DMS 273 treated with DMSO at 0.1 percent for 48 hours (cell line): ENCODE measurements at places on chromosomes 4 and X.

DNA sequence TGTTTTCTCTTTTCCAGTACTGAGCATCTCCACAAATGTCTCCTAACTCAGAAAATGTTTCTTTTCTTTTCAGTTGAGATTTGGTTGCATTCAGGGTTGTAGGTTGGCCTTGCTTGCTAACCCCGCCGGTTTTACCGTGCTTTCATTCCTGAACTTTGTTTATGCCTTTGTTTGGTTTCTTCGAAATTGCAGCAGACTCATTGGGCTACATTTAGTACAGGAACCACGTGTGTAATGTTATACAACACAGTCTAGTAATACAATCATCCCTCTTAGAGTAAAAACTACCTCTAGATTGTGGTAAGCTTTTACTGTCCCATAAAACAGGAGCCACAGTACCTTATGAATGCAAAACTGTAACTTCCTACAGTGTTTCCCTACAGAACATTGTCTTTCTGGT, 57.9 kb downstream of the CCKAR start:
- DNase-seq = no peak

DNA sequence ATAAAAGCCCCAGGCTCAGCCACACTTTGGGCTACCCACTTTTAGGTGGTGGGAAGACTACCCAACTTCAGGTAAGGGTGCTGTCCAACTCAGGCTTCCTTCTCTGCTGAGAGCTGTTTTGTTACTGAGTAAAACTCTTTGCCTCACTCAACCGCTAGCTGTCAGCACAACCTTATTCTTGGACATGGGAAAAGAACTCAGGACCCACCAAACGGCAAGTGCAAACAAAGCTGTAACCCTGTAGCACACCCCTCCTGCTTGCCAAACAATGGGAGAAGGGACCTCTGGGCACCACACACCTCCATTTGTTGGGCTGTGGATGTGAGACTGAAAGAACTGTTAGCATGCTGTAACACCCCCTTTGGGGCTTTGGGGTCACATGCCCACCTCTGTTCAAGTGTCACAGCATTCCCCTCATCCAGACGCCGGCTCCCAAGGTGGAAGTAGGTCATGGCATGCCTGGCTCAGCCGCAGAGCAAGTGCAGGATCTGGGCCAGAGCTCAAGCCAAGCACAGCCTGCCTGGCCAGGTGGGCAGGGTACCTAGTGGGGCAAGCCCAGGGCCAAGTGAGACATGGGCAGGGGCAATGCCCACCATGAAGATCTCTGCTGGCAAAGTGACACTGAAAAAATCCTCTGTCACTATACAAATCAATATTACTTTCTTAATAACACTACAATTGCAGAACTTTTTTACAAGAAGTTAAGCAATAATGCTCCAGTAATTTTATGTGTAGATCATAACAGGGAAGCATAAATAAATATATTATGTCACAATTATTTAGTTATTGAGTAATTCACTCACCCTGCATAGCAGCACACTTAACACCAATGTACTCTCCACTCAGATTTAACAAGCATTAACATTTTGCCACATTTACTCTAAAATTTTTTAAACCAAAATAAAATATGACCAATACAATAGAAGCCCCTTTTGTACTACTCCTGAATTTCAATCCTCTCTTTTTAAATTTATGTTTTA, 107.2 kb downstream of the TBCK start:
- DNase-seq = no peak

GRCh38 chrX:129472116-129472515, 51.2 kb downstream of the SMARCA1 start:
- no peak for DNase-seq

- DNase-seq = no peak
Observed at GRCh38 chr4:105951198-105951597, 55.9 kb downstream of the NPNT start.

DNA sequence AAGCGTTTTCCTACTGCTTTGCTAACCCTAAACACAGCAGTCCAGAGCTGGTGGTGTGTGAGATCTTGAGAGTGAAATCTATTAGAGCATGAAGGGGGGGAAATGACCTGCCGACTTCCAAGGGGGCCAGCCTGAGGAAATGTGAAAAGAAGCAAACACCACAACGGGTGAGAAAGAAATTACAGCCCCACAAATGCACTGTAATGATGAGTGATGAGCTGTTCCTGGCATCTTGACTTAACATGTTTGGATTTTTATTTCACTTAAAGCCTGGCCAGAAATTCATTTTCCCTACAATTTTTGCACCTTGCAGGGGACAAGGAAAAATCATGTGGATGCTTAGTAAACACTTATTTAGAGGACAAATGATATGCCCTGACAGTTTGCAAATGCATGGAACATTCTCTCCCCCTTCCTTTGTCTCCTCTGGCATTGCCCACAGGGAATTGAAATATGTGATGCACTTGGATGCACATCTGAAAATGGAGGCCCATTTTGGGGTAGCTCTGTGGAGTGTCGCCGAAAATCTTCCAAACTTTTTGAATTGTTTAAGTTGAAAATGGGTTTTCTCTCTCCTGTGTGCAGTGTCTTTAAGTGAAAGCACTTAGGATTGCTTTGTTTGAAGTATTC, 84.3 kb upstream of the TMEM150C start:
- DNase-seq = no peak

GRCh38 chr4:101855239-101855638, 64.7 kb downstream of the BANK1 start:
- DNase-seq = no peak

GRCh38 chr4:83067058-83067639, 32.2 kb downstream of the COPS4 start:
- no peak for DNase-seq

DNA sequence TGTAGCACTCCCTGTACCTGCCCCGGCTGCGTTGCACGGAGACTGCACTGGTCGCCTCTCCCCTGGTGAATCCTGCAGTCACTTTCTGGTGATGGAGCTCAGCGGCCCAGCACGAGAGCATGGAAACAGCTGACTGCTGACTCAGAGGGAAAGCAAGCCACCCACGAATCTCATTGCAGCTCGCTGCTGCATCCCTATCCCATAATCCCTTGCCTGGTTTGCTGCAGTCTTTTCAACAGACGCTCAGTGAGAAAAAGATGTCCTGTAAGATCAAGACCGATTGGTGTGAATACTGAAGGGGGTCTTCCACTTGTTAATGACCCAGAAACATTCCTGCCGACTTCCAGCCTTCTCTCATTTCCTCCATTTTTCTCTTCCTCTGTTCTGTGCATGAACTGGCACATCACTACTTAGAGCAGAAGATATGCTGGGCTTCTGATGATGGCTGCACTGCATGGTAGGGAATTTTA, 52.9 kb downstream of the TRIM2 start:
- DNase-seq = no peak

GRCh38 chrX:100615005-100615404, 21.6 kb downstream of the TSPAN6 start:
- no peak for DNase-seq

GRCh38 chrX:111850975-111851374, 25.0 kb upstream of the TRPC5OS start:
- DNase-seq = no peak

GRCh38 chr4:25861951-25862410, 807 bp downstream of the SEL1L3 start:
- DNase-seq = no peak

DNA sequence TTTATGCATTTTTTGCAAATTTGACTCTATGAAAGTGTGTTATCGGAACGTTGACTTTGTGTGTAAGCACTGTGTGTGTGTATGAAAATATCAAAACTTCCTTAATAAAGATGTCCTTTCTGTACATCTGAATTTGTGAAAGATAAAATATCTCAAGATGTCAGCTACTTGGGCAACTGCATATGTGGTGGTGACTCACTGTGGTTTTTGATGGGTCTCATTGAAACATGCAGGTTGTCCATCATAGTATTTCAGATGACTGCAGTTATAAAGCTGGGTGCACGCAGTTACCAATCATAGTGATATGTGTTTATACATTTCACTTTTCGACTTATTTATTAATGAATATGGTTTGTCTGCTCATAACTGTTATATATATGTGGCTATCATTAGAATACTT, 19.7 kb upstream of the BBS12 start:
- DNase-seq = no peak

DNA sequence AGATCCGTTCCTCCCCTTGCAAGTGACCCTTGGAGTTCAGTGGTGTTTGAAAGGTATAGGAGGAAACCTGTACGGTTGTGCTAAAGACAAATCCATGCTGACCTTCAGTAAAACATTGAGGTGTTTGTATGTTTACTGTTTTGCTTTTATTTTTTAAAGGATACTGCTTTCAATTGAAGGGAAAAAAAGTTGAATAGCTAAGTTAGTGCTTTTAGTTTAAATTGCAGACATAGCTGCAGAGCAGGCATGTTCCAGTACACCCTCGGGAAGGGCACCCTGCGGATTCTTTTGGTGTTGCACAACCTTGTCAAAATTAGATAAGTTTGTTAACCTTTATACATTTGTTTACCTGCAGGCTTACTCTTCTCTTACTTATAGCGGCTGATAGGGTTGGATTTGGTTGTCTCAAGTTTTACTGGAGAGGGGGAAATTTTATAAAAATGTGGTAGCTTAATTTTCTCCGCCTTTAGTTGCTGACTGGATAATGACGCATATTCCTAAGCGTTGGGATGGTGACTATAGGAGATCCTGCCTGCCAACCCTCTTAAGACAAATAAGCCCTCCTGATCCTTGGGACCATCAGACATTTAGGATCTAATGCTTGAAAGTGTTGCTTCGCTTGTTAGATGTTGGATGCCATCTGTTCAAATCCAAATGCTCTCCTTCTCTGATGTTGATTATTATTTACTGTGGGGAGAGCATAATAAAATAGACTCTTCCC, 2.0 kb downstream of the RAPGEF2 start:
- no peak for DNase-seq

GRCh38 chrX:40687169-40687568, 39.8 kb upstream of the CXorf38 start:
- DNase-seq = no peak

DNA sequence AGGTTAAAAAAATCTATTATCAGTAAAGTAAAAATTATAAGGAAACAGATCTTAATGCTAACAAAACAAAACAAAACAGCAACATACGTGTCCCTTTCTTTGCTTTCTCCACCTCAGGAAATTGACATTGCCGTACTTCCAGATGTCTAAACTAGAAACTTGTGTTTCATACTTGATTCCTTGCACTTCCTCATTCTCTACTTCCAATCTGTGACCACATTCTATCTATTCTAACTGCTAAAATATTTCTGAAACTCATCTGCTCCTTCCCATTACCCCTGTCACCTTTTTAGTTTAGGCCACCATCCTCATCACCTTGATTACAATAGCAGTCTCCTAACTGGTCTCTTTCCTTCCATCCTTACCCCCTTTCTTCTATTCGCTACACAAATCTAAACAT, 22.5 kb upstream of the RPA4 start:
- DNase-seq = no peak

GRCh38 chrX:150870487-150871340, 27.8 kb downstream of the CD99L2 start:
- no peak for DNase-seq

DNA sequence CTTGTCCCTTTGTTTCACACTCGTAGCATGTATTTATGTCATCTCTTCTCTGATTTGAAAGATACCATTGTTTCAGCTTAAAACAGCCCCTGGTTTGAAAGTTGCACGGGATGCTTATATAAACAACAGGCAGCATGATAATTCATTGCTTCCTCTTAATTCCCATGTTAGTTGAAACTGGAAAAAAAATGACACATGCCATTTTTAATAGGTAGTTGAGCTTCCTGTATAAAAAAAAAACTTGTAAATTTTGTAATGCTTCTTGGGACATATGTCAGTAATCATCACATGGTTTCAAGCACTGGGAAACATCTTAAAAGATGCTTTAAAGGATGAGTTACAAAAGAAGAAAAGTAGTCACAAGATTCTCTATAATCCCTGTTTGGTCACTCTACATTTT, 243.0 kb downstream of the PALLD start:
- DNase-seq = no peak
